ENCODE measurements at places on chromosomes 6 and 20.

DNA sequence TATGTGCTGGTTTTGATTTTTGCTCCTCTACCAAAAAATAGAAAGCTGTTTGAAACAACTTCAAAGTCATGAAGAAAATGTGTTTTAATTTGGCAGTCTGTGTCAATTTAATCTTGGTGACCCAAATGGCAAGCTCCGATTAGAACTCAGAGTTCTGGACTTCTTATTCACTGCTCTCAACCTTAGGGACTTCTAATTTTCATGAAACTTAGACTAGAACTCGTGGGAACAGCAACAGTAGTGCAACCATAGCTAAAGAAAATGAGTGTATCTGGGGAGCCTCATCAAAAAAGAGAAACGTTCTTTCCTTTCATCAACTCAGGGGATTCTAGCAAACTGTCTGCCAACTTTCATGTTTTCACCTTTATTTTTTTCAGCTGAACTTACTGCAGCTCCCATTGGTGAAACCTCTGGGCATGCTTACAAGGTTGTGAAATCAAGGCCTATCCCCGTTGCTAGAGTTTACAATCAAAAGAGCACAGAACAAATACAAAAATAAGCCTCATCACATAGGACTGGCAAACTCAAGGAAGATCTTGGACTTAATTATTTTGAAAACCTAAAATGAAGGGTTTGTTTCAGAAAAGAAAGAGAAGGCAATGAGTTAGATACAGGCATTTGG, 114.0 kb upstream of the HSF2 start:
- DNase-seq = no peak

DNA sequence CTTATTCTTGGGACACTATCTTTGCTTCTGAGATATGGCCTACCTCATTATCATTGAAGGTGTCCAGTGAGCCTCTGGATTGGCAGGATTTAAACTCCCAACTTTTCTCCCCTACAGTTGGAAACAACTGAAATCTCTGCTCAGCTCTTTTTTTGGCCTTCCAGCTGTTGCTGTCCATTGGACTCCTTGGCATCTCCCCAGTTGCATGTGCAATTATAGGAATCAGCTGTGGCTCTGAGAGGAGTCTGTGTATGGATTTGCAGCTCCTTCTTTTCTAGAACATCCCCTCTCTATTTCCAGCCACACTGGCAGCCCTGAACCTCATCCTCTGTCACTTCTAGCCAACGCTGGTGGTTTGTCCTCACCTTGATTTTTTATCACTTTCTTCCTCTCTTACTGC, 21.2 kb downstream of the RAB22A start:
- DNase-seq = no peak

DNA sequence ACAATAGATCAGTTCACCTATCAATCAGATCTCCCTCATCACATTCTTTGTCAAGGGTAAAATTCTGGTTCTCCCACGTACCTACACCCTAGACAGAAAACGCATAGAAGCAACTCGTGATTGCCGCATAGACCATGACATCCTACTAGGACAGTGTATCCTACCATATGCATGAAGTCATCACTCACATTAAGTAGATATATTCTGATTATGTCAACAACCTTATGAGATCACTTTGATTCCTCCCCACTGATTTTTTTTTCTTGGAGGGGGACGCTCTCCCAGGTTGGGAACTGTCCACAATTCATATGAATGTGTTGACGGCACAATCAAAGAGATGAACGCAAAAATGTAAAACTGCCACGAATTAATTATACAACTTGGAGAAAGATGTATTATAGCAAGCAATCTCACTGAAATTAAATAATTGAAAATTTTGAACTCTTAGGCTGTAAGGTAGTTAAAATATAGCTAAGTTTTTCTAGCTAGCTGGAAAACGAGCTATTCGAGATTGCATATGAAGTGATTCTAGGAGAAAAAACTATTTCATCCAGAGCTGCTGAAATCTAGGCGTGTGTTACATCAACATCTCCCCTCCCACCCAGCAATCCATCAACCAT, 82.5 kb upstream of the CCDC28A start:
- DNase-seq = no peak

DNA sequence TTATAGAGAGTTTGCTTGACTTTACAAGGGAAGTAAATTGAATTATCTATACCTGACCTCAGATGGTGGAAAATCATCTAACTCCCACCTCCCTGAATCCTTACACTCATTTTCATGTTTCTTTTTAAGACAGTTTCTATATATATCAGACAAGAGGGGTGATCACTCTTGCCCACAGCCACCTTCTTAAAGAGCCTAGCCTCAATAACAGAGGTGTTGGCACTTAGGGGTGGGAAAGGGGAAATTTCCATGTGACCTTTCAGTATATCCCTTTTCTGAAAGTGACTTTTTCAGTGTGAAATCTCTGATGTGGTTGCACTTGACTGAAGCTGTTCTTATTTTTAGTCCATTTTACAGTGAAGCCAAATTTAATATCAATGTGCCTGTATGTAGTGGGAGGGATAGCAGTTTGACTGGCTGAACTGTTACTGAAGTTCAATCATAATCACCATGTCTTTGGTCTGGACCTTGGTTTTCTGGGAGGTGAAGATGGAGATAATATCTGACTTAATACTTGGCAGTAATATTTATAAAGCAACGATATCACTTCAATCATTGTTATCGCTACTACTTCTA, 141.3 kb downstream of the MAP3K7 start:
- no peak for DNase-seq

DNA sequence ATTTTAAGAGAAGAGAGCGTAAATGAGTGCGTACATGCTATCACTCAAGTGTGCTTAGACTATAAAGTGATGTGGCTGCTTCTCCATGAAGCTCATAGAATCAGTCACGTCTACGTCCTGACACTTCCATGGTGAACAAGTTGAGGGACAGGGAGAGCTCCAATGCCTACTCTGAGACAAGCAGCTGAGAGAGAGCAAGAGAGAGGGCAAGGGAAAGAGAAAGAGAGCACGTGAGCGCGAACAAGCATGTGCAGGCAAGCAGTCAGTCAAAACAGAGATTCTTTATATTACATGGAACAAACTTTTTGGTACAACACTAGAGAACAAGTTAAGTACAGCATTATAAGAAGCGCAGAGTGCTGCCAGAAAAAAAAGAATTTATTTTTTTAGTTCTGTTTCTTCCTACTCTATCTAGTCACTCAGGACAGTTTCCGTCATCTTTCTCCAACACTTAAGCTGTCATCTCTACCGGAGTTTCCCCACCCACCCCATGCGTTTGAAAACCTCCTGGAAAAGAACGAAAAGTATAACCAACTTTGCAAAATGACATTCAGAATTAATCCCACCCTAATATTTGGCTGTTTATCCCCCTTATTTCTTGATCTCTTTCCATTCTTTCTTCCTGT, 61.8 kb downstream of the EPB41L2 start:
- DNase-seq = no peak

- no peak for DNase-seq
Measured at GRCh38 chr6:33995309-33996119, 150.4 kb downstream of the GRM4 start.

- no peak for DNase-seq
Measured at GRCh38 chr6:83741089-83741488, 32.2 kb upstream of the SNAP91 start.

DNA sequence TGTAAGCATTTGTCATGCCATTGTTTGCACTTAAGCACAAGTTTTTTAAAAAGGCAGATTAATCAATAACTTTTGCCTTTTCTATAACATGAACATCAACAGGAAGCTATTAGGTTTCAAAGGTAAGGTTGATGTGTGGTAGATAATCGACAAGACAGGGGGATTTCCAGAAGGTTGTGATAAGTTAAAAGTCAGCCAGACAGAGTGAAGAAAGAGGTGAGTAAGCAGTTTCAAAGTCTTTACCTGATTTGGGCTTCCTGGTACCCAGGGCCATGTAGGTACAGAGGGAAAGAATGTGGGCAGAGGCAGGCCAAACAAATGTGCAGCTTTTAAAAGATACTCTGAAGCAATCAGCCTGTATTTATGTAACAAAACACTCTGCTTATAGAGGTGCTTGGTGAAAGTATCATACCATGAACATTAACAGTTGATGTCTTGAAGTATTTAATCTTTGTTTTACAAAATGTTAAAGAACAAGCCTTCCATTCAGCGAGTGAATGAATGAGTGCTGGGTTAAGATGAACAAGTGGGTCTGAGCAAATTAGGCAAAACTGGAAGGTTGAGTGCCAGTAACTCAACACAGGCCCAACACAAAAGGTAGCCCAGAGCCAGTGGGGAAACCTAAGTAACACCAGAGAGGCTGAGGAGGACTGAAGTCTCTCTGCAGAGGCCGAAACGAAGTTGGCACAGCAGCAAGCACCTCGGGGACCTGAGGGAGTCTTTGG, 60.2 kb downstream of the LRRC1 start:
- DNase-seq = no peak

- no peak for DNase-seq
Measured at GRCh38 chr6:45678285-45678607, 300.5 kb upstream of the SUPT3H start.

- DNase-seq = no peak
Measured at GRCh38 chr6:56771189-56771588, 128.5 kb upstream of the DST start.

DNA sequence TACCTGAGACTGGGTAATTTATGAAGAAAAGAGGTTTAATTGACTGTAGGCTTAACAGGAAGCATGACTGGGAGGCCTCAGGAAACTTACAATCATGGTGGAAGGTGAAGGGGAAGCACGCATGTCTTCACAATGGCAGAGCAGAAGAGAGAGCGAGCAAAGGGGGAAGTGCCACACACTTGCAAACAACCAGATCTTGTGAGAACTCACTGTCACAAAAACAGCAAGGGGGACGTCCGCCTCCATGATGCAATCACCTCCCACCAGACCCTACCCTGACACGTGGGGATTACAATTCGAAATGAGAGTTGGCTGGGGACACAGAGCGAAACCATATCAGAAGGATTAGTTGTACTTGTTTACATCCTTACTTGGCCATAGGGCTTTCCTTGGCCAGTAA, 49.7 kb downstream of the FIG4 start:
- no peak for DNase-seq

GRCh38 chr6:155795173-155795796, 339.6 kb upstream of the NOX3 start:
- DNase-seq = no peak

GRCh38 chr20:46145713-46146112, 27.6 kb downstream of the CD40 start:
- DNase-seq = no peak

DNA sequence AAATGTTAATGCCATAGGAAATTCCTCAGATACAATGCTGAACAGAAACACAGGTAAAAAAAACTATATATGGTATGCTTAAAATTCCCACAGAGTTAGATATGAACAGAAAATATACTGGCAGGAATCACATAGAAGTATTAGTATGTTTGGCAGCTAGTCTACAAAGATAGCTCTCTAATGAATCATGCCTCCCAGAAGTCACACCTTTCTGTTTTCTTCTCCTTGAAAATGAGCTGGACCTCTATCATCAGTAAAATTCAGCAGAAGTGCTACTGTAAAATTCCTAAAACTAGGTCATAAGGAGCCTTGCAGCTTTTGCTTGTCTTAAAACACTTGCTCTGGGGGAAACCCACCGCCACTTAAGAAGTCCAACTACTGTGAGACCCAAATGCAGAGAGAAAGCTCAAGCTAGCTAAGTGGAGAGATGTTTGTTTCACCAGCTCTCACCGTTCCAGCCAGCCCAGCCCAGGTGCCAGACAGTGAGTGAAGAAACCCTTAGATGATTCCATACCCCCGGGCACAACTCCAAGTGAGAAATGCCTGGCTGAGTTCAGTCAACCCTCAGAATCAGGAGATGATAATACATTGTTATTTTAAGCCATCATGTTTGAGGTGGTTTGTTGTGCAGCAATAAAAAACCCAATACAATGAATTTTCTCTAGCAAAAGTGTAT, 43.0 kb downstream of the TSPYL4 start:
- no peak for DNase-seq

- no peak for DNase-seq
Measured at GRCh38 chr20:62938105-62938888, at the start of gene GID8. GID8 (plus strand) TSS chr20:62938147; CDS start chr20:62941503, 3,356 bp downstream.

- DNase-seq = no peak
Measured at GRCh38 chr6:113406048-113406695, 451.0 kb upstream of the MARCKS start.

DNA sequence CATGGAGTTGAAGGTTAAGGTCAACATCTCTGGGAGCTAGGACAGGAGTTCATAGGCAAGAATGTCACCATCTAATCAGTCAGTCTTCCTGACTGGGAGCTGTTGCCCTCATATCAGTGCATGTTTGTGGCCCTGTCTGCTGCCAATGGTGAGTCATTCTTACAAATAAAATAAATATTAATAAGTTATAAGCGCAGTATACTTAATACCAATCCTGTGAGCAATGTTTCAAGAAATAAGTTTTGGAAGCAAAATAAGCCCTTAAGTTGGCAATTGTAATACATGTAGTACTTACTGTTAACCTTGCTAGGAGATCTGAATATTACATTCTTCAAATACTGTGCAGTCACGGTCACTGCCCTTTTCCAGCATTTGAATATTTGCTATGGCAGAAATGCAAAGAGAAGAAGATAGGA, 20.2 kb upstream of the MDGA1 start:
- DNase-seq = no peak

- no peak for DNase-seq
Measured at GRCh38 chr6:41426888-41427641, 91.7 kb downstream of the NCR2 start.

DNA sequence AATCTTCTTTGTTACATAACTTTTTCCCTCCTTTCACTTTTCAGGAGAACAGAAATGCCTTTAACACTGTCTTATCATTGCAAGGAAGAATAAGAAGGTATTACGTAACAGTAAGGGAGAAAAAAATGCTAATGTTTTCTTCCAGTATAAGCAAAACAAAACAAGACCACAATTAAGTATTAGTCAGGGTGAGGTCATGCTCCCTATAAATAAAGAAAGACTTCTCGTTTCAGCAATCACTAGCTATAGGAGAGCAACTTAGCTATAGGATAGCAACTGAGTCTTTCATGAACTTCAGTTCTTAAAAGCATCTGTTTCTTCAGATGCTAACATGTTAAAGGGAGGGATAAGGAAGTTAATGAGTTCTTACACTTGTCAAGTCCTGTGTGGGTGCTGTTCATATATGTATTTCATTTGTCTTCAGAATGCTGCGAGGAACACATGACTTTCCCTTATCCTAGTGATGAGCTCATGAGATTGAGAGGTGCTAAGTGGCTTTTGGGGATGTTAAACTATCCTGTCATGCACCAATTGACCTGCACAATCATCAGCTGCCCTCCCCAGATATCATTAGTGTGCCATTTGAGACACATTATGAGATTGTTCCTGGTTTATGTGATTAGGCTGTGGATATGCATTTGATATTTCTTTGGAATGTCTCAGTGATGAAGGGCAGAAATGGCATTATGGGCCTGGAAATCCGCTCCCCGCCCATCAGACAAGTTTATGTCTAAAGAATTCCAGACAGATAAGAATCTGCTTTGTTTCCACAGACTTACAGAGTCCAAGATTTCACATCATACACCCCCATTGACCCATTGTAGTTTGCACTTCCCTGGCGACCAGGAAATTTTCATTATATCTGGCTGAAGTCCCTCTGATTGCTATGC, 37.5 kb downstream of the LAMA4 start:
- no peak for DNase-seq

GRCh38 chr6:34529665-34530327, 26.3 kb downstream of the SPDEF start:
- DNase-seq = no peak

- DNase-seq = no peak
Measured at GRCh38 chr6:3697609-3698008, 53.9 kb downstream of the PXDC1 start.

GRCh38 chr20:16216227-16216913, 356.9 kb downstream of the KIF16B start:
- no peak for DNase-seq

GRCh38 chr6:137808191-137808590, 58.9 kb upstream of the TNFAIP3 start:
- DNase-seq = no peak

GRCh38 chr6:103812970-103813369, 1046.7 kb downstream of the HACE1 start:
- DNase-seq = no peak

Data from coronary artery (tissue), 2 donors.